ENCODE measurements at places on chromosomes 1 and 21. TPM values are rescaled to one million over a fixed set of nuclear protein-coding genes. Genes with fewer than 3 reads are reported as not detected.

The RSPH1 gene
- total RNA-seq: not detected

The COL8A2 gene
- total RNA-seq: 0.08 TPM

The SIM2 gene
- not detected for total RNA-seq

The HRNR gene
- total RNA-seq: not detected

DNA sequence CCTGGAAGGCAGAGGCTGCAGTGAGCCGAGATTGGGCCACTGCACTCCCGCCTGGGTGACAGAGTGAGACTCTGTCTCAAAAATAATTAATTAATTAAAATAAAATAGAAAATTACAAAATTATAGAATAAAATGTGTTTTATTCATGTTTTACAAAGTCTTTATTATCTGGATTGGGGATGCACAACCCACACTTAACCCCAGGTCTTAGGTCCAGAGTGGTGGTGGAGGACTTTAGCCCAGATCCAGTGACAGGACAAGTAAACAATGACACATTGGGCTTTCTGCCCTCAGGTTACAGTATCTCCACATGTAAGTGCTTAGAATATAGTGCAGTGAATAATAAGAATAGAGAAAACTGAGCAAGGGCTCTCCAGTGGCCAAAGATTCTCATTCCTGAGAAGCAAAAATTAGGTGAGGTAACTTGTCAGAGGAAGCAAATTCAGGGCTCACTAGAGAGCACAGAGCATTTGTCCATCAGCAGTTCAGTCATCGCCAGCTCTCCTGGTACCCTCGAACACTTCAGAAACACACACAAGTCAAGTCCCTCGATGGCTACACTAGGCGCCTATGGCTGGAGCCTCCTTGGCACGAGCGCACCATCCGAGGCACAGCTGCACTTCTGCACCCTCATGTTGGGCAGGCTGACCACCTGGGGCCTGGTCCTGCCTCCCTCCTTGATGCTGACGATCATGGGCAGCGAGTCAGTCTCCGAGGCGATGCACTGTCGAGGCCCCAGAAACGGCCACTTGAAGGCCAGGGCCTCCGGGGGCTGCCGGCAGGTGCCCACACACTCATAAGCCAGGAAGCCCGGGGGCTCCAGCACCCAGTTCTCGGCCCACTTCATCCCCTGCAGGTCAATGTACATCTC lies 2.6 kb downstream of the LEFTY1 start:
- DNase-seq: no peak

- DNase-seq: no peak
These were observed 594 bp downstream of the GLMN start for GRCh38 chr1:92298213-92298572.

- DNase-seq: no peak
These were observed 262.0 kb downstream of the NUF2 start for GRCh38 chr1:163583661-163584181.

DNA sequence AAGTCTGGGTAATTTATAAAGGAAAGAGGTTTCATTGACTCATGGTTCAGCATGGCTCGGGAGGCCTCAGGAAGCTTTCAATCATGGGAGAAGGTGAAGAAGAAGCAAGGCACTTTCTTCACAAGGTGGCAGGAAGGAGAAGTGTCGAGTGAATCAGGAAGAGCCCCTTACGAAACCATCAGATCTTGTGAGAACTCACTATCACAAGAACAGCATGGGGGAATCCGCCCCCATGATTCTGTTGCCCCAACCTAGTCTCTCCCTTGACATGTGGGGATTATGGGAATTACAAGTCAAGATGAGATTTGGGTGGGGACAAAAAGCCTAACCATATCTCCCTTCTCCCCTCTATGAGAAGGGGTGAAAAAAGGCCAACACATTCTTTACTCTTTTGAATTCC lies 11.2 kb upstream of the IVNS1ABP start:
- DNase-seq: no peak

DNA sequence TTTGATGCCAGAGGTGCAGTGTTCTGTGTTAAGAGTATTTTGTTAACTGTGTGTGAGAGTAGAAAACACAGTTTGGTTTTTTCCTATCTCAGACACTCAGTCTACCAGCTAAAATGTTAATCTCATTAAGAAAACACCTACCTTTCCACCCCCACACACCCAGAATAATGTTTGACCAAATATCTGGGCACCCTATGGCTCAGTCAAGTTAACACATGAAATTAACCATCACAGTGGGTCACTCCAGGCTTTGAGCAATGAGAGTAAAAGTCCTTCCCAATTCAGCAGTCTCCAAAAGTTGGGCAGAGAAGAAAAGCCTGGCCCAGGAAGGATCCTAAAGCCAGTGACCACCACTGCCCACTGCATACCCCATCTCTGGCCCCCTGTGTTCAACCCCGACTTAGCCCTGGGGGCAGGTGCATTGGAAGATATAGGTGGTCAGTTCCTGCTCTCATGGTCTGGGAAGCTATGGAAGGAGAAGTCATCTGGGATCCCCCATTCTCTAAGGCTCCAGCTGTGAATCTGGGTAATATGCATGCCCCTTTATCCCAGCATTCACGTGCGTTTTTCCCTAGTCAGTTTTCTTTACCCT lies 50.2 kb upstream of the CSF3R start:
- no peak for DNase-seq

Measured in activated CD8-positive, alpha-beta T cell treated with anti-CD3 and anti-CD28 coated beads, Interleukin-2, amount 10 ng/mL, durations not matched to agents 7 days and 5 days (primary cell).